ENCODE measurements at places on chromosomes 7 and 10.

DNA sequence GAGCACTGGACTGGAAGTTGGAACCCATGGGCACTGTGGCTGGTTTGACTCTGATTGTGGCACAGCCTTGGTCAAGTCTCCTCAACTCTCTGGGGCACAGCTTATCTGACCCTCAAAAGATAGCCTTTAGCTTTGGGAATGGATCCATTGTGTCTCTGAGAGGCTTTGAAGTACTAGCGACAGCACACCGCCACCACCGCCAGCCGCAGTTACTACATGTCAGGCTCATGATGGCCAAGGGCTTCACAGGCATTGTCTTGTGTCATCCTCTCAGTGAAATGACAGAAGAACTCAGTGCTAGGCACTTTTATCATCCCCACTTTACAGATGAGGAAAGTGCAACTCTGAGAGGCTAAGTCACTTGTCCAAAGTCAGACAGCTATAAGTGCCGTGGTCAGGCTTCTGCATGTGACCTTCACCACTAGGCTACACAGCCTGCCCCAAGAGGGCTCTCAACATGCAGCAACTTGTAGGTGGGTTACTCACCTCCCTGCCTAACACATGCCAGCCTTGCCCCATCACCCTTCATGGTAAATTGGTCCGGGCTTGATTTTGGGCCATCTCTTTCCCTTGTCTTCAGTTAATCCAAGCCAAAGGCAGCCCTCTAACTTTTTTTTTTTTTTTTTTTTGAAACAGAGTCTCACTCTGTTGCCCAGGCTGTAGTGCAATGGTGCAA is 44.1 kb downstream of the C10orf105 start:
- DNase-seq = no peak

GRCh38 chr7:152968514-152968913 is 209.0 kb downstream of the ACTR3B start:
- no peak for DNase-seq

- no peak for DNase-seq
These were observed 93.0 kb upstream of the RSU1 start for GRCh38 chr10:16909961-16910792.

DNA sequence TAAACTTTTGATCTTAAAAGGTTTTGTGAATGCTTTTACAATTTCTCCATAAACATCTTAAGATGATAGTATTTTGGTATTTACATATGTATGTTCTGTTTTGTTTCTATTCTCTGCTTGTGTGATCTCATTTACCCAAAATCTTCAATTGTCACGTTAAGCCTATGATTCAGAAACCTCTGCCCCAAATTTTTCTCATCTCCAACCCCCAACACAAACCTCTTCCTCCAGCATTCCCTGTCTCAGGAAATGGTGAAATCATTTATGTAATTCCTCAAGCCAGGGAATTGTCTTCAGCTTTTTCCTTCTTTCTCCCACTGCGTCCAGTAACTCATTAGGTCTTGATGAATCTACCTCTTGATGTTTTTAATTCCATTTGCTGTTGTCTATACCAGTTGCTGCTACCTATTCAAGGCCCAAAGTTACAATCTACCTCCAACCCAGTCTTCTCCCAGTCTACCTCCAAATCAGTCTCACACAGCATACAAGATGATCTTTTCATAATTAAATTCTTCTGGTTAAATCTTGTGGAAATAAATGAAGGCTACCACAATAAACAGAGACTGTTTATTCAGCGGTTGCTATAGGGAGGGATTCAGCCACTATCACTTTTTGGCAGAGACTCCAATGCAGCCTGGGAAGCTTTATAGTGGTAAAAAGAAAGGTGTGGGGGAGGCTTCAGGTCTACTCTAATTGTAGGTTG is 5.8 kb downstream of the CFAP69 start:
- DNase-seq = no peak

DNA sequence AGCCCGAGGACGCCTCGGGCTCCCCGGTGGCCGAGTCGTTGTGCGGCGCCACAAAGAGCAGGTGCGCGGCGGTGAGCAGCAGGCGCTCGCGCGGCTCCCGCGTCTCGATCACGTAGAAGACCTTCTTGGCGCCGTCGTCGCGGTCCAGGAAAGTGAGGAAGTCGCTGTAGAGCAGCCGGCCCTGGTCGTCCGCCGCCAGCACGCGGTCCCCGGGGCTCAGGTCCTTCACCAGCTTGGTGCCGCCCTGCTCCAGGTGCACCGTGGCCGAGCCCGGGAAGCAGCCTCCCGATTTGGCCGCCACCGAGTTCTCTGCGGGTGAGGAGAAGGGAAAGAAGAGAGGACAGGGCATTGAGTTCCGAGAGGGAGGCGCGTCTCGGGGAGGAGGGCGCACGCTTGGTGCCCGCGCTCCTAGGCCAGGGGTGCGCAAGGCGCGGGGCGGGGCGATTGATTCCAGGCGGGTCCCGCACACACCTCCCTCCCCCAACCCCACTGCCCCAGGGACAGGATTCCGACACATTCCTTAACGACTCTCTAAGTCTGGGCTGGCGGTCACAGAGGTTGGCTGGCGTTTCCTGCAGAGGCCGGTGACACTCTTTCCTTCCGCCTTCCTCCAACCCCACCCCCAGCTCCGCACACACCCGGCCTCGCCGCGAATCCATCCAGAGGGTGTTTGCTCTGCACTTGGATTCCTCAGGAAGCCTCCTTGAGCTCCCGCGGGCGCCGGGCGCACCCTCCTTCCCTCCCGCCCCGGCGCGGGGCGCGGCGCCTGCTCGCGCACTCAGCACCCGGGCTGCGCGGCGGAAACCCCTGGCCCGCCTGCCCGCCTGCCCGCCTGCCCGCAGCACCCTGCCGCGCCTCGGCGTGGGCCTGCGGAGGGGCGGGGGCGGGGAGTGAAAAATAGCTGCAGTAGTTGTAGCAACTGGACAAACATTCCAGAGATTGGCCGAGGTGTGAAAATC is 8.6 kb downstream of the SHH start:
- DNase-seq = no peak

GRCh38 chr10:106938513-106938912 is 226.0 kb downstream of the SORCS1 start:
- DNase-seq = no peak

GRCh38 chr7:99794585-99795502 is 10.9 kb upstream of the CYP3A4 start:
- no peak for DNase-seq

- DNase-seq = no peak
These were observed 154.5 kb downstream of the SLC25A13 start for GRCh38 chr7:96167424-96167823.

- DNase-seq = no peak
These were observed 39.2 kb upstream of the JCAD start for GRCh38 chr10:30098629-30099028.

DNA sequence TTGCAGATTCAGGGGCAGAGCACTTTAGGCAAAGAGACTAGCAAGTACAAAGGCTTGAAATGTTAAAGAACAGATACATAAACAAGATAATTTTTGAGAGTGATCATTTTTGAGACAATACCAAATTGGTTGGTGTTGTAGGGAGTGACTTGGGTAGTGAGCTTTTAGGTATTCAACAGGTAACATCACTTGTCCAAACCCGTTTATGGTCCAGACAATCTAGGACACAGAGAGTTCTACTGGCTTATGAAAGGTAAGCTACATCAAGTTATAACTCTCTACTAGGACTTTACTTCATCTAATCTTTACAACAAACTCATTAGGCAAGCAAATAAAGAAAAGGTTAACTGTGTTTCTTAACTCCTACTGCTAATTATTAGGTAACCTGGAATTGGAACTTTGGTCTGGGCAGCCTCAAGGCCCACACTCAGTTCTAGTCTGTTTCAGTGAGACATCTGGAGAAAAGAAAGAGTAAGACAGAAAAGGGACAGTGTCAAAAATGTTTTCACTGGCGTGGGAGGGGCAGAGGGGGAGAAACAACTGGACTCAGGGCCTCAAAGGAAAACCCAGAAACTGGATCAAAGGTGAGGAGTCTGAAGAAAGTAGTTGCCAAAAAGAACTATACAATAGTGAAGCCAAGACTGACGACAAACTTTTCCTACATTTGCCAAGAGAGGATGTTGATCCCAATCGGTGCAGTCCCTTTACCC is 39.2 kb downstream of the GNAT3 start:
- no peak for DNase-seq

DNA sequence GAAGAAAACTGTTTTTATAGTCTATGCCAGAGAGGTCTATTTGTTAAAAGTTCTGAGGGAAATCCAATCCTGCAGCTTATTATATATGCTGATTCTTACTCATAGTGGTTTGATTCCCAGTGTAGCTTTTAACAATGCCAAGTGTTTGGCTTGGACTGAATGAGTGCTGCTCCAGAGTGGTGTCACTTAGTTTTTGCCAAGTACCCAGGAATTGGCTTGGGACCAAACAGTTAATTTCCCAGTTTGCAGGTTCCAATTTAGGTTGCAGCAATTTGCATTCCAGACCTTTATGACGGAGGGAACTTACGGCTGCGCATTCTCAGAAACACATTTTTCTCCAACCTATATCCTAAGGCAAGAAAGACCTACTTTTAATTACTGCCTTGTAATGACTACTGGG is 32.4 kb downstream of the NSUN6 start:
- DNase-seq = no peak

DNA sequence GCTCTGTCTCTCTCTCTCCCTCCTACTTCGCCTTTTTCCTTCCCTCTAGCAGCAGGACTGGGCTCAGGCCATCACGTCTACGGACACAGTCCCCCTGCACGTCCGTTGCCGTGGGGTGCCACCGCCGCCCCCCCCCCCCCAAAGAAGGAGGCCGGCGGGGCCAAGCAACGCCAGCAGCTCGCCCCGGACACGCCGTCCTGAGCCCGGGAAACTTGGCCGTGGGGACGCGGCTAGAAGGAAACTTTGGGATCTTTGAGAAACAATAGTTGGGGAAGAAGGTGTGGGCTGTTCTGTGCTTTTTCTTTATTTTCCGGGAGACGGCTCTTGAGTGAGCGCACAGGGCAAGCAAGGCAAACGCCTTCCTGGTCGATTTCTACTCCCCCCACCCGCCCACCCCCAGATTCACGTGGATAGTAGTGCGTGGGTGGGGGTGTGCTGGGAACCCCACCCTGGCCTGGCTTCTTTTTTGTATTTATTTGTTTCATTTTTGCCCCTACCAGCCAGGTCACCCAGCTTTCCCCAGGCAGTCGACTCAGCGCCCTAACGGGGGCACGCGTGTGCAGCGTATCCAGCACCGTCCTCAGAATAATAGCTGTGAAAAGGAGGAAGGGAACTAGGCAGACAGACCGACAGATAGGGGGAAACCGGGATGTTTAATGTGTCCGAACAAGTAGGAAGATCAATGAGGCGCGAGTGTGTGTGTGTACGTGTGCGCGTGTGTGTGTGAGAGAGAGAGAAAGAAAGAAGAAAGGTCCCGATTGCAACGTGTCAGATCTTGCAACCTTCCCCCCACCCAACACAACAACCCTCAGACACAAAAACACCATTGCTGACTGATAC is 1.4 kb downstream of the MXI1 start:
- DNase-seq = no peak

DNA sequence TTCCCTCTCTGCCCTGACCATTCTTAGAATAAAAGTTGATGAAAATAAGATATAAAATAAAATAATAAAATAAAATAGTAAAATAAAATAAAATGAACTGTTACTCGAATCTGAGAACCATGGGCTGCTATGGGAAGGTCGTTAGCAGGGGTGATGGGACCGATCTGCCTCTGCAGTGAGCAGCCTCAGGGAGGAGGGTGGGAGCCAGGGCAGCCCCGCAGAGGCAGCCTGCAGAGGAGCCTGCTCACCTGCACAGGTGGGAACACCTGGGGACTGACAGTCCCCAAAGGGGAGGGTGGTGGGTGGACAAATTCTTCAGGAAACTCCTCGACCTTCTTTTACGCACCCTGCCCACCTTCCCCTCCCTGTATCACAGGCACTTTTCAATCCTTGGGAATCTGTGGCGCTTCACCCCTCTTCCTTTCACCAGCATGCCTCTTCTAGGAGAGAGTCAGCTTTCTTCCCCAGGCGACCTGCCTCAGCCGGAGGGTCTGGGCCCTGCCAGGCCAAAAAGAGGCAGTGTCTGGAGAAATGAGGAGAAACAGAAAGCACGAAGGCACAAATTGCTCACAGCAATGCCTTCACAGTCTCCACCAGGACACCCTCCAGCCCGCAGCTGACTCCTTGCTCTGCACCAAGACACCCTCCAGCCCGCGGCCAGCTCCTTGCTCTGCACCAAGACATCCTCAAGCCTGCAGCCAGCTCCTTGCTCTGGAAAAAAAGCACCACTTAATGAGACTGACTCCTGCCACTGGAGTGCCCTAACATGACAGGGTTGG is 368.4 kb upstream of the SHH start:
- no peak for DNase-seq

GRCh38 chr7:113094517-113095249 is 8.1 kb upstream of the GPR85 start:
- no peak for DNase-seq

DNA sequence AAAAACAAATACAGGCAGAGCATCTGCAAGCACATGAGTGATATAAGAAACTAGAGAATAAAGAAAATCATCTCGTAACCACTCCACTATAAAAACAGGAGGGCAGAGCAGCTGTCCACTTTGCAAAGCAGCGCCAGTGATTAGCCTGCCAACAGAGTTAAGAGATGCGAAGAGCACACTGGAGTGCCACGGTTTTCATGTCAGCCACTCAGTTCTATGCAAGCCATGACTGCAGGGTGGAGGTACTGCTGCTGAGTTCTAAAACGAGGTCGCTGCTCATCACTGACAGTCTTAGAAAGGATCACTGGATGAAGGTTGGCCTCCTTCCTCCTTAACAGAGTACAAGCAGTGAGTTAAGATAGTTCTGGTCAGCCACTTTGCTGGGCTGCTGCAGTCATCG is 58.5 kb downstream of the FGFR2 start:
- no peak for DNase-seq

- no peak for DNase-seq
These were observed 181.6 kb downstream of the EVX1 start for GRCh38 chr7:27424231-27424630.

DNA sequence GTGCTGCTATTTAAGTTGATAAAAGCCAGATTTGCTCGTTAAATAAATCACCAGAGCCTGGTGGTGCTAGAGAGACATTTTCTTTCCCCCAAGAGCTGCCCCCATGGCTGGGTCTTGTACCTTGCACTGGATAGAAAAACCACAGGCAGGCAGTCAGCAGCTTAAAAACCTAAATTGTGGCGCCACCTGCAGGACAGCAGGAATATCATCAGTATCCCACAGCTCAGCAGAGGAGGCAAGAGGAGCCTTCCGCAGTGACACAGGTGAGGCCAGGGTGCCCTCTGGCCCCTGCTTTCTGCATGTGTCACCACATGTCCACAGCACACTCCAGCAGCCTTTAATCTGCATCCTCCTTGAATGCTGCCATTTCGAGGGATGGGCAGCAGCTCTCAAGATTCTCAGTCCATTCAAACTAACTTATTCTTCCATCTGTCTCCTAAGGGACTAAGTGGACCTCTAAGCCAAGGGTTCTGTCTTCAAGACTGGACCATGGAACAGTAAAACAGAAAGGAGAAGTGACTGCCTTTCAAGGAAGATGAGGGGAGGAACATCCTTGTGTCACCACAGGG is 4.5 kb upstream of the PLXNA4 start:
- peak; percentile 72 for DNase-seq

DNA sequence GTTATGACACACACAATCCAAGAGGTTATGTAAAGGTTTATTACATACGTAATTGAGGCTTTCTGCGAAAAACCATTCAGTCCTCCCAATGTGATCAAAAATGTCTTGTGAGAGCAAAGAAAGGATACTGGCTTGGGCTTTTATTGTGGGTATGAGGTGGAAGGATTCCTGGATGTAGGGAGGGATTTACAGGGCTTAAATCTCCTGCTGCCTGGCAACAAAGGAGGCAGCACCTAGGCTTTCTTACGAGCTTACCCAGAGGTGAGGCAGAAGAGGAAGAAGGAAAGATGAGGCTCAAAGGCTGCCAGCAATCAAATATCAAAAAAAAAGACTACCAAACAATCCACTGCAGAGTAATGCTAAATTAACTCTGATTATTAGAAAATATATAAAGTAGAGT is 1149.5 kb upstream of the POT1 start:
- no peak for DNase-seq
